ENCODE measurements at places on chromosomes 1 and 21. TPM values are rescaled to one million over a fixed set of nuclear protein-coding genes. Genes with fewer than 3 reads are reported as not detected.
A peak's percentile ranks its signal among the peaks of the same experiment; 100 is the strongest.

Gene FCRL5
- not detected for total RNA-seq

Gene FLG2
- total RNA-seq: not detected

Gene GPA33
- total RNA-seq: 1.8 TPM

Gene FCER1G
- total RNA-seq: 0.99 TPM

Gene IGSF3
- 4.1 TPM for total RNA-seq

Gene ALG6
- total RNA-seq: 18.8 TPM

Gene CFHR2
- not detected for total RNA-seq

Gene WNT3A
- not detected for total RNA-seq

Gene MSH4
- 0.12 TPM for total RNA-seq

DNA sequence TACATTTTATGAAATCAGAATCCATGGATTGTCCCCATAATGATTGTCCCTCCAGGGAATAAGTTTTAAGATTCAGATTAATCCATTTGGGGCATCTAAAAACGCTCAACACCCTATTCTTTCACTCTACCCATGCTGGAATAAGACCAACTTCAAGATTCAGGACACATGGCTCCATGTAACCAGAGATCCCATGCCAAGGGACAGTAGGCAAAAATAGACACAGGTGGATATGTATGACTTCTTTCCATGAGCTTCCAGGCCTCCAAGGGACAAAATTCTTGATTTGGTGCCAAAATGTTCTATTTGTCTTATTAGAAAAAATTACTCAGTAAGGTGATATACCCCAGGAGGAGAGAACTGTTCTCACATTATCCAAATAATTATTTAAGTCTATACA lies 178.8 kb downstream of the NRIP1 start:
- DNase-seq: no peak

GRCh38 chr1:232859216-232859615 lies 54.0 kb downstream of the MAP10 start:
- DNase-seq: no peak

DNA sequence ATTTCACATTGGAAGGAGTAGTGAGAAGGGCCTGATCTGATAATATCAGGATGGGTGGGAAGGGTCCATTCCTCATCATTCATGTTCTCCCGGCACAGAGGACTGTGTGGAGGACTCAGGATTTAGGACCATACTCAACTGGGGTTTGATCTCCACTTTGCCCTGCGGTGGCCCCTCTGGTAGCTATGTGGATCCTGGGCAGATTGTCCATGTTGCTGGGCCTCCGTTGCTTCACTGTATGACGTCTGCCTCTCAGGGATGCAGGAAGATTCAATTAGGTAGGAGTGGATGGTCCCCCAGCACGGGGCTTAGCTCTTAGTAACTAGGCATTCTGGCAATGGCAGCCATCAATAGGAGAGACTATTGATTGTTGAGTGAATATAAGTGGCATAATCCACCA lies 2.3 kb downstream of the ETS2 start:
- DNase-seq: no peak

GRCh38 chr1:69494221-69494620 lies 73.5 kb upstream of the LRRC7 start:
- DNase-seq: no peak

DNA sequence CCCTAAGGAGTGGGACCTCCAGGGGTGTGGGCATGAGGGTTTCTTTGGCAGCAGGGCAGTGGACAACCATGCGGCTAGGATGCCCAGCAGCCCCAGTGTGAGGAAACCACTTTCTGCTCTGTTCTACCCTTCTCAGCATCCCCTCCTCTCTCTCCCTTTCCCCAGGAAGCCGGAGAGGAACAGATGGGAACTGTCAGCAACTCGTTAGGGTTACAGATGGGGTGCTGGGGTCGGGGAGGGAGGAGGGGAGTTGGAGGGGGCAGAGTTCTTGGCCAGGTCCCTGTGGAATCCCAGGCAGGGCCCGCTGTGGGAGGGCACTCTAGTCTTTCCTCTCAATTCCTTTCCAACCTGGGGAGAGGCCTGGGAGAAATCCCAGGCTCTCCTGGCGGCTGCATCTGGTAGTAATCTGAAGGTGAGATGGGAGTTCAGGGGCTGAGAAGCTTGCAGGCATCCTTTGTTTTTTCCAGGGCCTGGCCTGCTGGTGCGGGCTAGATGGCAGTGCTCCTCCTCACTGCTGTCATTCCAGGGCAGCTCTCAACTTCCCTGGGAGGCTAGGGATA lies 93.9 kb upstream of the CSF3R start:
- DNase-seq: no peak

DNA sequence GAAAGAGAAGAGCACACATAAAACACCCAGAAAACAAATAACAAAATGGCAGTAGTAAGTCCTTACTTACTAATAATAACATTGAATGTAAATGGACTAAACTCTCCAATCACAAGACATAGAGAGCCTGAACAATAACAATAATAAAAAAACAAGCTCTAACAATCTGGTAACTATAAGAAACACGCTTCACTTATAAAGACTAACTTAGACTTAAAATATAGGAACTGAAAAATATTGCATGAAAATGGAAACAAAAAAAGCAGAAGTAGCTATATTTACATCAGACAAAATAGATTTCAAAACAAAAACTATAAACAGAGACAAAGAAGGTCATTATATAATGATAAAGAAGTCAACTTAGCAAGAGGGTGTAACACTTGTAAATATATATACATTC lies 83.1 kb upstream of the LYPLAL1 start:
- DNase-seq: no peak

DNA sequence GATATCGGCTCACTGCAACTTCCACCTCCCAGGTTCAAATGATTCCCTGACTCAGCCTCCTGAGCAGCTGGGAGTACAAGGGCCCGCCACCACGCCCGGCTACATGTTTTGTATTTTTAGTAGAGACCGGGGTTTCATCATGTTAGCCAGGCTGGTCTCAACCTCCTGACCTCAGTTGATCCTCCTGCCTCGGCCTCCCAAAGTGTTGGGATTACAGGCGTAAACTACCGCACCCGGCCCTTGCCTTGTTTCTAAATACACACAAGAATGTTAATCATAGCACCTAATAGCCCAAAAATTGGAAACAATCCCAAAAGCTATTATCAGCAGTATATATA lies 1.2 kb upstream of the MSTO1 start:
- no peak for DNase-seq

DNA sequence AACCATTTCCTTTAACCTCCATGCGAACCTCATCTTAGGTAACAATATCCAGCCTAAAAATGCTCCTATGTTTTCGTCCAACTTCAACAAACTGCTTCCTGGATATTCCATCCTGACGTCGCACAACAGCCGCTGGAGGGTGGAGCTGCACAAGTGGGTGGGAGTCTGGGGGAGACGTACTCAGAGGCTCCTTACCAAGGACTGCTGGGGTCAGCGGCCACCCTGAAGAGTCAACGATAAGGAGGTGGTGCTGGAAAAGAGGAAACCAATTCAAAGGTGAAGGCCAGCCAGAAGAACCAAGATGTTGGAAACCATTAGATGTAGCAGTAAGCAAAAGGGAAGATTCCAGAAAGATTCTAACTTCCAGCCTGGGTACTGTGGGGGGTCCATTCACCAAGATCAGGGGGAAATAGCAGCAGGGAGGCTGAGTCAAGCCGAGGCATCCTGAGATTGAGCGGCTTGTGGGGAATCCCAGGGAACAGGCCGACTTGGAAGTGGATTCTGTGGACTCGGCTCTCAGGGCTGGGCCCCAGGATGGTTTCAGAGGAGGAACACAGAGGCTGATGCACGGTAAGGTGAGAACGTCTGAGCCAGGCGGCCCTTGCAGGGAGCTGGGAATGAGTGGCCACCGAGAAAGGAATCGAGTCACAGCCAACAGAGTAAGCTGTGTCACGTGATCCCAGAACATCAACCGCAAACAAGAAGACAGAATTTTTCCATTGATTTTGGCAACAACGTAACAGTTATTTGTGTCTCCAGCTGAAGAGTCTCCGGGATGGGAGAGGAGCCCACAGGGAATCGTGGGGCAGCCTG lies 375.7 kb downstream of the NPHP4 start:
- DNase-seq: no peak

DNA sequence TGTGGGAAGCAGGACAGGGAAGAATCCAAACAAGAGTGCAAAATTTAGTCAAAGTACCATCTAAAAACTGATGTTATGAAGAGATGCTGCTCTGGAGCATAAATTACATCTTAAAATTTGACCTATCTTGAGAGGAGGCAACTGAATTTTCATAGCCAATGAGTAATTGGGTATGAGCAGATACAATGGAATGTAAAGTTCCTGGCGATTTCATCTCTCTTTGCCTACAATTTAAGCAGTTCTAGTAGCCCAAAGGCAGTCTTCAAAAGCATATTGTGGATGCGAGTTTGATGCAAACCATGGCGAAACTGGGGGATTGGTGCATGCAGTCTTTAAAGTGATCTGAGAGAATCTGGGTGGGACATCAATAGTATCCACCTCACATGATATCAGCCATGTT lies 1265.9 kb downstream of the BRINP3 start:
- DNase-seq: no peak

- DNase-seq: no peak
Observed at GRCh38 chr1:212814537-212815334, 23.0 kb downstream of the TATDN3 start.

DNA sequence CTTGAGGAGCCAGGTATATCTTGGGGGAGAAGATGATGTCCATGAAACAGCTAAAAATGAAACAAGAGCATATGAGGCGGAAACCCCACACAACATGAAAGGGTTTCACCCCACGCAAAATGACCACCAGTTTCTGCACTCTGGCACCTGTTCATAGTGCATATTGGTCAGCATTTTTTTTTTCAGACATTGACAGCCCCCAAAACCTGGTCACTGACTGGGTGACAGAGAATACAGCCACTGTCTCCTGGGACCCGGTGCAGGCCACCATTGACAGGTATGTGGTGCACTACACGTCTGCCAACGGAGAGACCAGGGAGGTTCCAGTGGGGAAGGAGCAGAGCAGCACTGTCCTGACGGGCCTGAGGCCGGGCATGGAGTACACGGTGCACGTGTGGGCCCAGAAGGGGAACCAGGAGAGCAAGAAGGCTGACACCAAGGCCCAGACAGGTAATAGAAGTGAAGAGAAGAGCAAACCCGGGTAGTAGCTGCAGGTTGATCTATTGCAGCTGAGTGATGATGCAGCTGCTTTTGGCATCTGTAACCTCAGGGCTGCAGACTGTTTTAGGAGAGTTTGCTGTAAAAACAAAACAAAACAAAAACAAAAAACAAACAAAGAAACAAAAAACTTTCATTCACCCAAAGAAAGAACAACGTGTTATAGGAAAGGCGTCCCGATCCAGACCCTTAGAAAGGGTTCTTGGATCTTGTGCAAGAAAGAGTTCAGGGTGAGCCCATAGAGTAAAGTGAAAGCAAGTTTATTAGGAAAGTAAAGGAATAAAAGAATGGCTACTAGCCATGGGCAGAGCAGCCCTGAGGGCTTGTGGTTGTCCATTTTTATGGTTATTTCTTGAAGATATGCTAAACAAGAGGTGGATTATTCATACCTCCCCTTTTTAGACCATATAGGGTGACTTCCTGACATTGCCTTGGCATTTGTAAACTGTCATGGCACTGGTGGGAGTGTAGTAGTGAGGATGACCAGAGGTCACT lies 51.0 kb downstream of the TNN start:
- no peak for DNase-seq

GRCh38 chr1:41573785-41574713 lies 89.6 kb upstream of the EDN2 start:
- peak; percentile 88 for DNase-seq

DNA sequence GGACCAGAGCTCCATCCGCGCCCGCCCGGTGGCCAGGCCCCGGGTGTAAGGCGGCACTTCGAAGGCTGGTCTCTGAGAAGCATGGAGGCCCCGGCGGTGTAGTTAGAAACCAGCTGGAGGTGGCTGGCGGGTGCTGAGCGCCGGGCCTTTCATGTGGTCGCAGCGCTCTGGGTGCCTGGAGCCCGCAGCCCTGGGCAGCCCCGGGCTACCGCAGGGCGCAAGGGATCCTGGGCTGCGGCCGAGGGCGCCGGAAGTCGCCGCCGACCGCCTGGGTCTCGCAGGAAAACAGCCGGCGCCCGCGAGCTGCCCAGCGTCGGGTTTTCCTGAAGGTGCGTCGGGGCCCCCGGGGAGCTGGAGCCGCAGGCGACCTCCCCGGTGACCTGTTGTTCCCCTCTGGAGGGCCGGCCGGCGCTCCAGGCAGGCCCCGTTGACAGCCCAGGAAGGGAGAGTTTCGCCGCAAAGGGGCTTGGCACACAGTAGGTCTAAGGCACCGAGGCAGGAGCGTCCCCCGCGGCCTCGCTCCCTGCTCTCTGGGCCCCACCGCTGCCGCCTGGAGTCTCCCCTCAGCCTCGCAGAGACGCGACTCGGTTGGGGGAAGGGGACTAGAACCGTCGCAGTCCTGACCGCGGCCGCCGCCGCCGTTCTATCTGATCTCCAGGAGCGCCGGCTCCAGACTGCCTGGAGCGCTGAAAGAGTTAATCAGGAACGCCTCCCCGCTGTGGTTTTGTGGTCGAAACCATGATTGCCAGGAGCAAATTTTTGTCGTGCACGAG lies 2.7 kb downstream of the GRHL3 start:
- peak; percentile 86 for DNase-seq

DNA sequence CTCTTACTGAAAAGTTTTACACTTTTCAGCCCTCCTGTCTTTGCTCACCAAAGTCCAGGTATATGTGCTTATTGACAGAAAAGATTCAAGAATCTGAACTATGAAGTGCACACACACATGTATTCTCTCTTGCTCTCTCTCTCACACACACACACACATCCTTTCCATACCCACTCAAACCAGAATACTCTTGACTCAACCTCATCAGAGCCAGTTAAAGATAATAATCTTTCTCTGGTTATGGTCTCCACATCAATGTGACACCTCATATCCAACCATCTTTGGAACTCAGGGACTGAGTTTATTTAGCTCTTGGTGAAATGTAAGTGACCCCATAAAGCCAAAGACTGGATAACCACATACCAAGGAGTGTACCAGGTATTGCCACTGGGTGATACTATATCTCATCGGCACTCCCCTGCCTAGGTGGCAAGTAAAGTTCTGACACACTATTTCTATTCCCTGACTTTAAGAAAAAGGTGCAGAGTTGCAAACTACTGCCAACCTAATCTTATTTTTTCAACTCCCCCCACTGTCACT lies 24.9 kb upstream of the RGS8 start:
- DNase-seq: peak; percentile 17
